ENCODE measurements at places on chromosomes 5 and 9.

- no peak for DNase-seq
Observed at GRCh38 chr9:91726406-91727100, 223.5 kb downstream of the ROR2 start.

GRCh38 chr9:133115604-133116345, 5.3 kb downstream of the RALGDS start:
- no peak for DNase-seq

DNA sequence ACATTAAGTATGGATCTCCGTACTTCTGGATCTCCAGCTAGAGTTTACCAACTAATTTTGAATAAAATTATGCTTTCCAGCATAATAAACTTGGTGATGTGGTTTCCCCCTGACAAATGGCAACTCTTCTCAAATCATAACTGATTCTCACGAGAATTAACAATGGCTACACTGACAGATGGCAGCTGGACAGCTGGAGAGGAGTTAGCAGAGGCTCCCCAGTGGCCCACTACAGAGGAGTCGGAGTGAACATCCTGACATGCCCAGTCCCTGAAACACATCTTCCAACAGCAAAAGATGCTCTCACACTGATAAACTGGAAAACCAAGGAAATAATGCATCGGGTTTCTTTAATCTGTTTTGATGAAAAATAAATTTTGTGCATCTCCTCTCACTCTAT, 239.6 kb downstream of the MAN2A1 start:
- DNase-seq = peak; percentile 9

- DNase-seq = no peak
Observed at GRCh38 chr5:81249240-81249639, 16.1 kb downstream of the CKMT2 start.

GRCh38 chr9:115643948-115644727, 509.5 kb upstream of the PAPPA start:
- no peak for DNase-seq

DNA sequence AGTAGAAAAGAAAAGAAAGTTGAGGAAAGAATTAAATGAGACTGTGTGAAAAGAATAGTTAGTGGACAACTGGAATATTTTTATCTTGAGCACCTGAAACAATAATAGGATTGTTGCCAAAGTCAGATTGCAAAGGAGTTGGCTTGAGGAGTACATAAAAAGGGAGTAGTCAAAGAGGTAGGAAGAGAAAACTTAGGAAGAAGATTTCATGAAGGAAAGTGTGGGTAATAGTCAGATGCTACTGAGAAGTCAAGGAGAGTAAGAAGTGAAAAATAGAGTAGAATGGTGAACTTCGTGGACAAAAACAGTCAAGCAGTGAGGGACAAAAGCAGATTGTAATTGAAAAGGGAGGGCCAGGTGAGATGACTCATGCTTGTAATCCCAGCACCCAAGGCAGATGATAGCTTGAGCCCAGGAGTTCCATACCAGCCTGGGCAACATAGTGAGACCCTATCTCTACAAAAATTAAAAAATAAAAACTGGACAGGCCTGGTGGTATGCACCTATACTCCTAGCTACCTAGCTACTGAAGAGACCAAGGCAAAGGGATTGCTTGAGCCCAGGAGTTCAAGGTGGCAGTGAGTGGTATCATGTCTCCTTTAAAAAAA, 178.9 kb downstream of the NIPBL start:
- no peak for DNase-seq

DNA sequence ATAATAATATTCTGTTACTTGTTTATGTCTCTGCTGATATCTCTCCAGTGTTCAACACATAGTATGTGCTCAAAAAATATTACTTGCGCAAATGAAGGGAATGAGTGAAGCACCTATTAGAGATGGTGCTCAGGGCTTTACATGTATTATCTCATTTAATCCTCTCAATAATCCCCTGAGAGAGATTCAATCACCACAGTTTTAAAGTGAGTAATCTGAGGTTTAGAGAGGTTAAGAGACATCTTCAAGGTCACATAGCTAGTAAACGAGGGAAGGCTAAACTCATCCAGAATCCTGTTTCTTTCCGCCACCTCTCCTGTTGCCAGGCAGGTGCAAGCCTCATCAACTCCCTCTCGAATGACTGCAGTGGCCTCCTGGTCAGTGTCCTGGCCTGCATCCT, 82.0 kb downstream of the UGCG start:
- DNase-seq = no peak

DNA sequence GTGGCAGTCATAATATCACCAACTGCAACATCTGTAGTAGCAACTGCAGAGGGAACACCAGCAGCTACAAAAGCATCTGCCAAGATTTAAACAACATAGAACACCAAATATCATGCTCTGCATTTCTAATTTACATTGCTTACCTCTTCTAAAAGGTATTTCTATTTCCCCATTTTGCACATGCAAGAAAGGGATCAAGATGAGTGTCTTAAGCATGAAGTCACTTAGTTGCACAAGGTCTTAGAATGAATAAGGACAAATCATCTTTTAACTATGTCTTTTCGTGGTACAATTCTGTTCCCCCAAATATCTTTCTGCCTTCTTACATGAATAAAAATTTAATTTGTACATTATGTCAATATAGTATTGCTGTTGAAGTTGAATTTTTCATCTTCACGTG, 1746.4 kb downstream of the EFNA5 start:
- DNase-seq = no peak

DNA sequence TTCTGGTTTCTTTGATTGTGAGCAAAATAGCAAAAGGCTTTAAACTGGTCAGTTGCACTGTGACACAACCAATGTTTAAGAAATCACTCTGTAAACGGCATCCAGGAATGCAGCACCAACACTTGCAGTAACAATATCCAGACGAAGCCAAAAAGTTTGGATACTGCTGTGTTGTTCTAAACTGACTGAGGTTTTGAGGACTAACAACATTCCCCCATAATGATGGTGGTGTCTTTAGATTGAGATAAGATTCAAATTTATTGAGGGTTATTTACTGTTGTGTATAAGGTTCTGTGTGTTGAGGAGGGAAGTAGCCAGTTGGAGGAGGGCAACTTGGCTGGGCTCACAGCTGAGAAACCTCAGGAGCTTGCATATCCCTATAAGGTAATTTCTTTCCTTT, 353.6 kb downstream of the BNC2 start:
- DNase-seq = no peak

DNA sequence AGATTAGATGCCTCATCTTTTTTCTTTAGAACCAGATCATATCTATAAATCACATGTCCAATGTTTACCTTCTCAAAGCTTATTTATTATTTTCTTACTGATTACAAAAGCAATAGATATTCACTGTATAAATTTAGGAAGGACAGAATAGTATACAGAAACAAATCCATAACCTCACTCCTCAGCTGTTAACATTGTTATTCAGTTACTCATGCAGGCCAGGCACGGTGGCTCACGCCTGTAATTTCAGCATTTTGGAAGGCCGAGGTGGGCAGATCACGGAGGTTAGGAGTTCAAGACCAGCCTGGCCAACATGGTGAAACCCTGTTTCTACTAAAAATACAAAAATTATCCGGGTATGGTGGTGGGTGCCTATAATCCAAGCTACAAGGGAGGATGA, 15.3 kb downstream of the STOM start:
- DNase-seq = no peak

GRCh38 chr9:71891557-71892189, 19.3 kb downstream of the ABHD17B start:
- DNase-seq = no peak

DNA sequence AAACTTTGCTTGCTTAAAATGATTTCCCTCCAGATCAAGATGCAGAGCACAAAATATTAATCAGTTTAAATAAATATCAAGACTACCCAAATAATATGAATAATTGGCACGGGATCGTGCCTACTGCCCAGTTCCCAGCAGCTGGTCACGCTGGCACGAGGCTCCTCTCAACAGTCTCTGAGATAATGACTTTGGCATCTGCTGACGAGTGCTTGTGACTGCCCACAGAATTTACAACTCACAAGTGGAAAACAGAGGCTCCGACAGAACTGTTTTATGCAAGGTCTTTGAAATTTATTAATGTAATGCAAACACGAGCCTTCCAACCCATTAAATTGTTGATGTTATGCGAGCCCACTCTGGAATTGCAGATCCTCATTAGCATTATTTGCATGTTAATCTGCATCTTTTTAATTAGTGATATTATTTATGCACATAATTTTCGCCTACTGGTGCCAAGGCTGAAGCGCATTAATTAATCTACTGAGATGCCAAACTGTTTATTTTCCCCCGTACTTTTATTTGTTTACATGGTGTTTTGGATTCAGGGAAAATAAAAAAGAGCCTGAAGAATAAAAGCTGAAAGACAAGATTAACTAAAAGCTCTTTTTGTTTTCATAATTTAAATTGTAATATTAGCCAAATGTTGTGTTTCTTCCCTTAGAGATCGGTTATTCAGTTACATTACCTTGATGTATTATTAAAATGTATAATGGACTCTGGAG, 369.3 kb upstream of the IRX1 start:
- no peak for DNase-seq

- DNase-seq = peak; percentile 8
Observed at GRCh38 chr5:44536650-44537260, 147.5 kb upstream of the FGF10 start.

DNA sequence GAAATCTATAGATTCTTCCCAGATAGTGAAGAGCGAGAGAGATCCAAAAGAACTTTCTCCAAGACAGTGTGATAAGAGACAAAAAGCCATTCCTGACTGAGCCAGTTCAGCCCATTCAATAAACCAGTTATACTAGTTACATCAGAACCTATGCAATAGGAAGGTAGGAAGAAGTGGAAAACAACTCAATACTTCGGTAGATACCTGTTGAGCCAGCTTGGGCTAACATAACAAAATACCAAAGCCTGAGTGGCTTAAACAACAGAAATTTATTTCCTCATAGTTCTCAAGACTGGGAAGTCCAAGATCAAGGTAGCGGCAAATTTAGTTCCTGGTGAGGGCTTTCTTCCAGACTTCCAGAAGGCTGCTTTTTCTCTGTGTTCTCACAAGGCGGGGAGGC, 214.5 kb upstream of the GRAMD2B start:
- DNase-seq = no peak

- DNase-seq = no peak
Observed at GRCh38 chr9:113993838-113994540, 84.1 kb downstream of the AMBP start.

- peak; percentile 74 for DNase-seq
Observed at GRCh38 chr9:95507464-95508241, 9.1 kb downstream of the PTCH1 start.

GRCh38 chr9:106644661-106645060, 218.3 kb upstream of the ZNF462 start:
- no peak for DNase-seq

DNA sequence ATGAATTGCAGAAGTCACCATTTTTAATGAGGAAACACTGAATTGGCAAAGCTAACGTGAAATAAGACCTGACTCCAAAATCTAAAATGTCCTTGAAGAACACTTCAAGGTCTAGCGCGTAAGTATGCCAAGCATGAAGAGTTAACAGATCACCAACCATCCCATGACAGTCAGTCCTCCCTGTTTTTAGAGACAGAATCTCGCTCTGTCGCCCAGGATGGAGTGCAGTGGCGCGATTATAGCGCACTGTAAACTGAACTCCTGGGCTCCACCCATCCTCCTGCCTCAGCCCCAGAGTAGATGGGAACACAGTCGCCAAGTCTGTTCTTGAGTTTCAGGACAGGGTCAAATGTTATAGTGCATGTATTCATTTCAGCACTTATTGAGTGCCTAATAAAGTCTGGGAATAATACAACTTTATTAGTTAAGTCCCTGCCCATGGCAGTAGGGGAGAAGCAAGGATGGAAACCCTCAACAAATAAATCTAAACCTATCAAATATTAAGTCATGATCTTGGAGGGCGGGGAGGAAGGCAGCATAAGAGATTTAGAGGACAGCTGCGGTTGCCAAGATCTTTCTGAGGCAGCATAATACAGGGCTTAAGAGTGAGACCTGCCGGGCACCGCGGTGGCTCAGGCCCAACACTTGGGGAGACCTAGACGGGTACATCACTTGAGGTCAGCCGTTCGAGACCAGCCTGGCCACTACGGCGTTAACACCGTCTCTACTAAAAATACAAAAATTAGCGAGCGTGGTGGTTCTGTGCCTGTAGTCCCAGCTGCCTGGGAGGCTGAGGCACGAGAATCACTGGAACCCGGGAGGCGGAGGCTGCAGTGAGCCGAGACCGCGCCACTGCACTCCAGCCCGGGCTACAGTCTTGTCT, 1.1 kb downstream of the ATPSCKMT start:
- no peak for DNase-seq

DNA sequence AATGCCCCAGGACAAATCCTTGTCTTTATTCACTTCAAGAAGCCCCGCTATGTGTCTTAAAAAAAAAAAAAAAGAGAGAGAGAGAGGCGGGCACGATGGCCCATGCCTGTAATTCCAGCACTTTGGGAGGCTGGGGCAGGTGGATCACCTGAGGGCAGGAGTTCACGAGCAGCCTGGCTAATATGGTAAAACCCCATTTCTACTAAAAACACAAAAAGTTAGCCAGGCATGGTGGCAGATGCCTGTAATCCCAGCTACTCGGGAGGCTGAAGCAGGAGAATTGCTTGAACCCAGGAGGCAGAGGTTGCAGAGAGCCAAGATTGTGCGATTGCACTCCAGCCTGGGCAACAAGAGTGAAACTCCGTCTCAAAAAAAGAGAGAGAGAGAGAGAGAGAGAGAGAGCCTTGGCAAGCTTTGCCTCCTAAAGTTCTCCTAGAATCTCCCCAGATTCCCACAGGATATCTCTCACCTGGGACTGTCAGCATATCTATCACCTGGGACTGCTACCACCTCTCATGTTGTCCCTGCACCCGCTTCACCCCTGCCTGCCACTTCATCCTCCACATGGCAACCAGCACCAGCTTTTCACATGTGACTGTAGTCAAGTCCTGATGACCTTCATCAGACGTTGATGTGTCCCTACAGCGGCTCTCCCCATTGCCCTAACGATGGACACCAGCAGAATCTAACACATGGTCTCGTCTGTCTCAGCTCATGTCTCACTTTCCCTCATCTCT, 5.8 kb downstream of the ITK start:
- no peak for DNase-seq

DNA sequence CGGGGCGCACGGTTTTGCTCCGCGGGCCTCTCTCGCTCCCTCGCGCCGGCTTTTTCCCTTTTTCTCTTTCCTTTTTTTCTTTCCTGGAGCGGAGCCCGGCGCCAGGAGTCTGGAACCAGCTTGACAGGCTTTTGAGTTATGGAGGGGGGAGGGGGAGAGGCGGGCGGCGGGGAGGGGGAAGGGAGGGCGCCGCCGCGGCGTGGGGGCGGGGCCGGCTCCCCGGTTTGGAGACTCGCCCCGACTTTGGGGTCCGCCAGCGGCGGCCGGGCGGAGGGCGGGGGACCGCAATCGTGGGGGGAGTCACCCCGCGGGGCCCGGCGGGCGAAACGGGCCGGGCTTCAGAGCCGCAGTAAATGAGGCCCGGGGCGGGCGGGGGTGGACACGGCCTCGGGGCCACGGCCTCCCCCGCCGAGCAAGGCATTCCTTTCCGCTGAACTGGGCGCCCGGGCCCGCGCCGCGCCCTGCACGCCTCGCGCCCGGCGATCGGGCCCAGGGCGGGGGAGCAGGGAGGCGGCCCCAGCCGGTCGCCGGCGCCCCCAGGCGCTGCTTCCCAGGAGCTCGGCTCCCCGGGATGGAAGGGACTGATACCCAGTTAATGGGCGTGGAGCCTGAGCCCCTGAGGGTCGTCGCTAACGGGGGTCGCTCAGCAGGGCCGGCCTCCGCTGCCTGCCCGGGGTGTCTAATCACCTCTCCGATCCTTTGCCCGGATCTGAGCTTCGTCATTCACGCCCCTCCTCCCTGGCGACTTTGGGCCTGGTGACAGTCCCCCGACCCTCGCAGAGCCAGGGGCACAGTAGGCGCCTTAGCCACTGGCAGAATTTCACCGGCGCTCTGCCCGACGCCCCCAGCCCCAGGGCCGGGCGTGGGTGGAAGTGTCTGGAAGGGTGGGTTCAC, 138.1 kb downstream of the C9orf50 start:
- DNase-seq = peak; percentile 85

- peak; percentile 25 for DNase-seq
Observed at GRCh38 chr5:131634666-131634995, 398 bp downstream of the RAPGEF6 start.
